Epithelial cell of proximal tubule (primary cell): ENCODE measurements at places on chromosomes 3 and 15.

GRCh38 chr3:24060055-24060454 is 115.0 kb downstream of the NR1D2 start:
- DNase-seq, result no peak

DNA sequence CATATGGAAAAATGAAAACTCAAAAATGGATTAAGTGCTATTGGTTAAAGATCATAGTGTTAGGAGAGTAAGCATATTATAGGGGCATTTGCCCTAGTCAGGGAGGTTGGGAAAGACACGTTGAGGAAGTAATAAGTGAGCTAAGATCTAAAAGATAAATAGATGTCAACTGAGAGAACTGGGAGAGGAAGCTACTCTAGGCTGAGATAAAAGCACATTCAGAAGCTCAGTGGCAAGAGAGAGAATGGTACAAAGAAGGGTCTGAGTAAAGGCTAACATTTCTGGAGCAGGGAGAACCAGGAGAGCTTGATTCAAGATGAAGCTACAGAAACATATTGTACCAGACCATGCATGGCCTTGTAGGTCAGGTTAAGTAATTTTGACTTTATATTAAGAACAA is 63.9 kb downstream of the TRPC1 start:
- no peak for DNase-seq

DNA sequence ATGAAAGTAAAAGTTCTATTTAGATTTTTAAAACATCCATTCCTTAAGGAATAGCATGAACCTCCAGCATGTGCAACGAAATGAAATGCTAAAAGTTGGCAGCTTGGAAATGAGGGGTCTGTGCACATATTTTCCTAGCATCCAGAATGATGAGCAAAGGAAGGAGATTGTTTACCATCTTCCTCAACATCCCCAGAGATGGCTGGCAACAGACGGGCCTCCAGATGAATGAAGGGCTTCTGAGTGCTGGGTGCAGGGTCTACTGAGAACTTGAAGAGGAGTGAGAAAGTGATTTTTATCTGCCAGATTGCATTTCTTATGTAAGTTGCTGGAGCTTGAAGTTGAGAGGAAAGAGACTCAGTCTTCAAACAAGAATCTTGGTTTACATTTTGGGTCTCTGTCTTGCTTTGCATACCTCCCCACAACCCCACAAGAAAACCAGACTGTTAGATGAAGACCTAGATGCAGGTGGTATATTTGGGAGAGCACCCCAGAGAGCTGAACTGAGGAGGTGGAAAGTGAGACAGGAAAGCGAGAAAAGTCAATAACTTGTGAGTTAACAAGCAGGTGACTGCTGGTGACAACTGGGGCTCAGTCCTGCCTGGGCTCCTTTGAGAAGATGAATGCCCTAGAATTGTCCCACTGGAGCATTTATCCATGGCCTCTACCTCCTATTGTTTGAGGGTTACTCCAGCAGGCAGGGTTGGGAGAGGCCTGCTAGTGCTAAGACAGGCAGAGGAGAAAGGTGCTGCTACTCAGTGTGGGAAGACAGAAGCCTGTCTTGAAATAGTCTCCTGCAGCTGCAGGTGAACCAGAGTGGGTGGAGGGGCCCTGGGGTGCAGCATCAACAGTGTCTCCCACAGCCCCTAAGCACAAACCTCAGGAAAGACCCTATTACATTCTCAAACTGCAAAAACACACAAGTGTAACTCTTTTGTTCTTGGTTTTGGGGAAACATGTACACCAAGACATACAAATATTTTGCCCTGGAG is 10.5 kb upstream of the CCK start:
- DNase-seq, result no peak

- no peak for DNase-seq
Measured at GRCh38 chr15:28110481-28110881, 11.4 kb upstream of the OCA2 start.

DNA sequence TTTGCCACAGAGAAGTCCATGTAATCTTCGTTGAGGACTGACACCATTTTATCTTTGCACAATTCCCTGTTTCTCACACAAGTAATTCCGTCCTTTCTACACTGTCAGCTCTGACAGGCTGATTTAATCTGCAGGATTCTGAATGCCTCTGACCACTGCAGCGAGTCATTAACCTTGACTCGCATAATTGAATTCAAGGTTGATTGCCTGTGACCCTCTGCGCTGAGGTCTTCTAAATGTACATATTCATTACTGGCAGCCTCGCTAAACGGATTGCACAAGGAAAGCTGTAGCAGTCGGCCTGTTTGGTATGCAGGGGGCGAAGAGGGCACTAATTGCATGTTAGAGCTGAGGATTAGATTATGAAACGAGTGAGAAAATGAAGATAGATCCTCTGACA is 147.8 kb downstream of the SHOX2 start:
- no peak for DNase-seq

DNA sequence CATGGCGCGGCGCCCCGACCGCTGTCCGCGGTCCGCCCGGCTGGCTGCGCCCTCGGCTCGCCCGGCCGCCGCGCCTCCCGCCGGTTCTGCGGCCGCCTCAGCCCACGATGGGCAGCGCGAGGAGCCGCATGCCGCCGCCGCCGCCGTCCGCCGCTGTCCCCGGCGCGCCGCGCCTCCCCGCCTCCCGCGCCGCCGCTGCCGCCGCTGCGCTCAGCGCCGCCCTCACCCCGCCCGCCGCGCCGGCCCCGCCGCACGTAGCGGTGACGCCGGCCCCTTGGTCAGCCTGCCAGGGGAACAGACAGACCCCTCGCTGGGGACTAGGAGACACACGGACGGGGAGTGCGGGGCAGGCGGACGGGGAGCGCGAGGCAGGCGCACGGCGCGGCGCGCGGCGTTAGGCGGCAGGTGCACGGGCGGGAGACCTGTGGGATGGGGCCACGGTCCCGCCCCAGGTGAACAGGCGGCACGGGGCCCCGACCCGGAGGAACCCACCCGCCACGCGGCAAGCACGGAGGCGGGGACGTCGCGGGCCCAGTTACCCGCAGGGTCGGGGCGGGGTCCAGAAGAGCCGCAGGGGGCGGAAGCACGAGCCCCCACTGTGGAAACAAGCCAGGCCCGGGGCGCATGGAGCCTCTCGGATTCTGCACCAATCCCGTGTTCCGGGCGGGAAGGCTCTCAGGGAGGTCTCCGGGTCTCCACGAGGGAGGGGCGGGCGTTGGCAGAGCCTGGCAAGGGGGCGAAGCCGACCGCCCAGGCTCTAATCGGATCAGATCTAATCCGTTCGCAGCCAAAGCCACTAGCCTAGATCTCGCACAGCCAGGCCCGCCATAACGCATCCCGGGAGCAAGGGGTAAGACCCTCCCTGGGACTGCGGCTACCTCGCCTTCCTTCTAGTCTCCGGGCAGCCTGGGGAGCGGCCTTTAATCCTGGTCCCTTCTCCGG is at the start of gene CSPG5:
Gene CSPG5, minus strand, starts transcription at position 175 of the 942 bp plus-strand sequence. Its CDS starts 172 bp downstream, at position 3.
- DNase-seq, result no peak

DNA sequence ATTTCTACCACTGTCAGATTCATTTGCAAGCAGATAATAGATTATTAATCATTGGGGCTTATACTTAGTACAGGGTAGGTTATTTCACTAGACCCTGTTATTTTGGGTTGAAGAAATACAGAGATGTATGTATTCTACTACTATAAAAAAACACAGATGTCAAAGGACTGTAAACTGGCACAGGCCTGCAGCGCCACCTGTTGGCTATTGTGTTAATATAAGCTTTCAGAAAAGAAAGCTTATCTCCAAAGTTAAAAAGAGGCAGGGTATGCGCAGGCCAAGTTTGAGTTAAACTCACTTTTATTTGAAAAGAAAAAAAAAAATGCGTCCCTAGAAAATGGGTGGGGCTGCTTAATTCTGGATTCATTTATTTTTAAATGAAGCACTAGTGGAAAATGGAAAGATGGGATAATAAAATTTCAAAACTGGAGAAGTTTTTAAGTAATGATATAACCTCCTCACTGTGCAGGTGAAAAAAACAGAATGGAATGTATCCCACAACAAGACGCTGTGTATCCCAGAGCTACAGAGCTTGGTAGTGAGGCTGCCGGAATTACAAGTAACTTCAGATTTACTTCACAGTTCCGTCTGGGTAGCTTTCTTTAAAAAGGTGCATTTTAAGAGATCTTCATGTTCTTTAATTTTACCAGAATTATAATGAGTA is 407.2 kb upstream of the TGFBR2 start:
- no peak for DNase-seq

DNA sequence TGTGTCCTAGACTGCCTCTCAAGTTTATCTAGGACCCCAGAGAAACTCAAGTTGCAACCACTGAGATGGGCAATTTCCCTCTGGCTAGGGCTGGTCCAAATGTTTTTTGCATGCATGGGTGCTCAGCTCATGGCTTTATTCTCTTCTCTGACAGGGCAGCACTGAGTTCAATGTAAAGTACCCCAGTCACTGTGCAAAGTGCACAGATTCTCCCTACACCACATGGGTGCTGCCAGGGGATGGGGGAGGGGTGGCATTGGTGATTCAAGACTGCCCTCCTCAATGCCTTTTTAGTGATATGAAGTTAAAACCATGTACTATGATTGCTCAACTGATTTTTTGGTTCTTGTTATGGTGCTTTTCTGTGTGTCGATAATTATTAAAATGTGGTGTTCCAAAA is 14.8 kb upstream of the RAD51 start:
- DNase-seq, result no peak

GRCh38 chr3:105728771-105729312 is 140.0 kb downstream of the CBLB start:
- no peak for DNase-seq

DNA sequence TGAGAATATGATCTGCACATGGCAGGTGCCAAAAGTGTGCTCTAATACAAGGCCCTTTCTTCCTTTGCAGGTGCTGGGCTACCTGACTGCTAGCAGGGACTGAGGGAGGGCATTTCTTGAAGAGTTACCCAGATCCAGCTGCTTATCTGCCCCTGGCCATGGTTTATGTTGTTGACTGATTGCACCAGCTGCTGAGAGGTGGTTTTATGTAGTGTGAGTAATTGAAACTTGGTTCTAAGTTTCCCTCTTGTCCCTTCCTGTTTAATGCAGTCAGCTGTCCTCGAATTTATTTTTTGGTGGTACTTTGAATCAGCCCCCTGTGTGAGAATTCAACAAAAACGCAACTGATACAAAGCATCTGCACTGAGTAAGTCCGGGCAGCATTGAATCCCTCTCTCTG is 288.3 kb upstream of the C2CD4B start:
- no peak for DNase-seq

DNA sequence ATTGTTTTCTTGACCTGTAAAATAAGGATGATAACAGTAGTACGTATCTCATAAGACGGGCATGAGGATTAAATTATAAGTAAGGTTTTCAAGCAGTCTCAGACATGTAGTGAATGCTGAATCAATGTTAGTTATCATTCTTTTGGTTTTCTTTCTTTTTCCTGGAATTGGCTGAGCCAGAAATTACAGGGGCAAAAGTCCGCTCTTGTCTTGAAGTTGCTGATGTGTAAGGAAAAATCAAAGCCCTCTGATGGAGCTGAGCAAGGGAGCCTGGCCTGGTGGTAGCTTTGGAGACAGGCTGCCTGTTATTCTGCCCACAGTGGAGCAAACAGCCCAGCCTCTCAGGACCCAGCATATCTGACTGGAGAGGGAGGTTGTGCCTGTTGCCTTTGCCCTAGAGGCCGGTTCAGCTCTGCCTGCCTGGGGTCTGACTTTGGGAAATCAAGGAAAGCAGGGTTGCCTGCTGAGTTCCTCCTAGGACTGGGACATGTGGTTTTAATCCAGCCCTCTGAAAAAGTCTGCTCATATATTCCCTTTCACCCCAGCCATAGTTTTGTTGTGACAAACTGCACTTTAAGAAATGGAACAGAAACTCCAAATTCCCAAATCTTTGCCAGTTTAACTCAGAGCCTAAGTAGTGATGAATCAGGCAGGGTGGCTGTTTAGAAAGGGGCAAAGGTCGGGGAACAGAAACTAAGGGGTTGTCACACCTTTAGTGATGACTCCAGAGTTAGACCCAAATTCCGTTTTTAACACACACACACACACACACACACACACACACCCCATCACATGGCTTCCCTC is 40.1 kb downstream of the GASK1A start:
- DNase-seq, result no peak

GRCh38 chr3:194482196-194482593 is 4.6 kb downstream of the ATP13A3 start:
- DNase-seq, result no peak

- no peak for DNase-seq
Measured at GRCh38 chr3:111547631-111548030, 5.6 kb downstream of the CD96 start.

DNA sequence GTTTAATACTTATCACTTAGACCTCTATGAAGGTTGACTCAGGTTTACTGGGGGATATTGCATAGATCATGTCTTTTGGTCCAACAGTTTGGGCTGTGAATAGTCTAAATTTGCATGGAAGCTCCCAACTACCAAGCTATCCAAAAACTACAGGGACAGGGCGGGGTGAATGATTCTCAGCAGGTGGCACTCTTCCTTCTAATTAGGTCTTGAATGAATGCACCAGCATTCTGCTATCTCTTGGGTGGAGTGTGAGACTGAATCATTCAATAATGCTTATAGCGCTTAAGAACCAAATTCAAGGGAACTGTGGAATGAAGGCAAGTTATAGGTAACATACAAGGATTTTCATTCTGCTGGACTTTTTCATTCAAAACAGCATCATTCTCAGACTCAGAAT is 346.3 kb downstream of the TIGIT start:
- no peak for DNase-seq

DNA sequence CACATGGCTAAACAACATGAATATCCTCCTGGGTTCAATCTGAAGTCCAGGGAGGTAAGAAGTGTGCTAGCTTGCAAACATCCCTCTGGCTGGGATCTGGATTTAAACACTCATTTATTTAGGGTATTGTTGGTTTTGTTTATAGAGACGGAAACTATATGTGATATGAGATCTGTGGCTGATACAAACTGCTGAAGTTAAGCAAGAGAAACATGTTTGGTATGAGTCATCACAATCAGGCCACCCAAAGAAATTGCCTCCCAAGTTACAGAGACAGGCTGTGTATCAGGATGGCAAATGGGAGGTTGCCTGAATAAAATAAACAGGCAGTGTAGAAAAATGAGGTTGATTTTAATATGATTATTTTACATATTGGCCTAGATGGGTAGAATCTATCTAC is 562.1 kb downstream of the IGSF11 start:
- DNase-seq, result no peak

- no peak for DNase-seq
Measured at GRCh38 chr3:51354731-51355615, 30.1 kb upstream of the MANF start.

- DNase-seq, result no peak
Measured at GRCh38 chr15:48751595-48751994, 59.3 kb downstream of the CEP152 start.
